Activated CD4-positive, alpha-beta T cell treated with anti-CD3 and anti-CD28 coated beads, Interleukin-10, Interleukin-2, amounts not matched to agents 100 ng/mL and 50 ng/mL, durations not matched to agents 16 hours and 8 hours (primary cell): ENCODE measurements at places on chromosomes 5 and 9.

DNA sequence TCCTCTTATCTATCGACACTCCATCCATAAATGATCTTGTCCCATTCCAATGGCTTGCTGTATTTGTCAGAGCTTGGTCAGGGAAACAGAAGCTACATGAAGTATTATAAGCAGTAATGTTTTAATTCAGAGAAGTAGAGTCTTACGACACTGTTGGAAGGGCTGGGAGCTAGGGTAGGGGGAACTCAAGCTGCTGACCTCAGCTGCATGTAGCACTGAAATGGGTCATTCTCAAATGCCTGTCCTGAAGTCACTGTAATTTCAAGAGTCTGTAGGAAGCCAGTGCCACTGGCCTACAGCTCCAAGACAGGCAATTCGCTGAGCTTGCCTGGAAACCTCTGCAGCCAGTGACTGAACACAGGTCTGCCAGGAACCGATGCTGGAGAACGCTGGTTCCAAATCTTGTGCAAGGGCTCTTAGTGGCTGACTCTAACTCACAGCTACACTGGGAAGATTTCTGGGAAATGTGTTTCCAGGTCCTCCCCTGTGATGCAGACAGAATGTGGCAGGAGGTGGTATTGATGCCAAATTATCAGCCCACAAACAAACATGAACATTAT, 532.4 kb downstream of the CCDC171 start:
- DNase-seq, result no peak

- no peak for DNase-seq
Observed at GRCh38 chr9:127178686-127179632, 56.5 kb upstream of the ANGPTL2 start.

DNA sequence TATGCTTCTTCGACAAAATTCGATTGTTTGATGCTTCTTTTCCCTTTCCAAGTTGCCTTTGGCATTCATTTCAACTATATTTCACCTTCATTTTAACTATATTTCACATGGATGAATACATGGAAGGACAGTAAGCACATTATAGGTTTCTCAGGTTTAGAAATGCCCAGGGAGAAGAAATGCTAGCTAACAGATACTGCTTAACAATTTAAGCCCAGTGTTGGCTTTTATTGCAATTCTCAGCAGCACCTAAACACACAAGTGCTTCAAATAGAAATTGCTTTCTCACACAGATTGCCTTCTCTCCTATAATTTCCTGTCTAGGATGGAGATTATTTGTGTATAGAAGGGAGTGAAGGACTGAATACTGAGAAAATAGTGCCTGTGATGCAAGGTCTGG, 30.2 kb upstream of the SMC5 start:
- DNase-seq, result no peak

DNA sequence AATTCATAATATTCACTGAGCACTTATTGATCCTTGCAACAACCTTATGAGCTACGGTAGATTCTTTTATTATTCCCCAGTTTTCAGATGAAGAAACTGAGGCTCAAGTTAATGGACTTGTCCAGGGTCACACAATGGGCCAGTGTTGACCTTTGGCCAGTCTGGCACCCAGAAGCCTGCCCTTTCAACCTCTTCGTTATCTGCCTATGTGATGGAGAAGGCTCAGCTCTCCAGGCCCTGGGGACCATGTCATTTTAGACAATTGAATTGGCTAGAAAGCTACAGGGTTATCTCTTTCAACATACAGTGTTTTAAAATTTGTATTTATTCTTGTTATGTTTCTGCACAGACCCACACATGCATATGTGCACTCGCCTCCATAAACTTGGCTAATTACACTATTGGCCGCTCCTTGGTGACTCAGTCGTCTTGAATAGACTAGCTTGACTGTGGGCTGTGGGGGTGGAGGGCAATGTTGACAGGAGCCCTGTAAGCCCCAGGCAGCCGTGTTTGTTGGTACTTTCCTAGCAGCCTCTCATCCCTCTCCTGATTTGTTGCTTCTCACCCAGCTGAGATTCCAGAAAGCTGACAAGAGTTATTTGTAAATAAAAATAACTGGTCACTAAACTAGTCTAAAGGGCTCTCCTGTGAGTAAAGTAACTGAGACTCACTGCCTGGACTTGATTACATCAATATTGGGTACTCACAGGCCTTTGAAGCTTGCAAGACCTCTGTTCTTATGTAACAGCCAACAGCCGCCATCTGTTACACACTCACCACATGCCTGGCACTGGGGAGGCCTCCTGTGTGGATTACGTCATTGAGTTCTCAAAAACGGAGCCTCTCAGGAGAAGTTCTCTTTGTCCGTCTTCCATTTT, 8.5 kb upstream of the ANGPTL2 start:
- no peak for DNase-seq

GRCh38 chr9:27022920-27023319, 17.4 kb upstream of the LRRC19 start:
- no peak for DNase-seq

GRCh38 chr5:150149618-150150017, 6.0 kb downstream of the PDGFRB start:
- DNase-seq, result no peak

DNA sequence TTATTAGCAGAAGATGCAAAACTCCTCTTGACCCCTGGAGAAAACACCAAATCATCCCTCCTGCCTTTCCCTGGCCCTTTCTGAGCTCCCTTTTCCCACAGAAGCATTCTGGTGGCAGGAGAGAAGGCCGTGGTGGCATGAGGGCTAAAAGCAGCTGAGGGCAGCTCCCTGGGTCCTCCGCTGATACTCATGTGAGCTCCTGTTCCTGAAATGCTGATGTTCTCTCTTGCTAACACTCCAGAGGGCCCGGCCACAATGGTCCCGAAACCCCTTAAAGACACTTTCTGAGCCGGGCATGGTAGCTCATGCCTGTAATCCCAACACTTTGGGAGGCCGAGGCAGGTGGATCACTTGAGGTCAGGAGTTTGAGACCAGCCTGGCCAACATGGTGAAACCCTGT, 183.1 kb downstream of the HSPA4 start:
- DNase-seq, result no peak

GRCh38 chr5:157295247-157295646, 29.3 kb downstream of the CYFIP2 start:
- no peak for DNase-seq

- peak; percentile 7 for DNase-seq
Observed at GRCh38 chr5:89005990-89006389, 123.0 kb upstream of the MEF2C start.

DNA sequence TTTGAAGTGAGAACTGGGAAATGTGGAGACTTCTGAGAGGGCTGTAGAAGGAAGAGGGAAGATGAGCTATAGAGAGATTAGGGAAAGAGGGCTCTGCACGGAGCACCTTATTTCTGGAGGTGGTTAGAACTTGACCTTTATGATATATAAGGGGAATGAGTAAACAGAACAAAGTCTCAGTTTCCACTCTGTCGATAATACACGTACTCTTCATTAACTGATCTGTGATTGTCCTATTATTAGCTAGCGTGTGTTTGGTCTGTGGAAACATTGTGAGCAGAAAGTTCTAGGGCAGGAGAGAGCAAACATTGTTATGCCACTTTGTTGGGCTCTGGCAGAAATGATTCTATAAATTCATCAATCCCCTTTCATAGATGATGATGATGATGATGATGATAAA, 118.5 kb downstream of the UGCG start:
- DNase-seq, result no peak

GRCh38 chr5:31674371-31674951, 35.5 kb downstream of the PDZD2 start:
- no peak for DNase-seq

DNA sequence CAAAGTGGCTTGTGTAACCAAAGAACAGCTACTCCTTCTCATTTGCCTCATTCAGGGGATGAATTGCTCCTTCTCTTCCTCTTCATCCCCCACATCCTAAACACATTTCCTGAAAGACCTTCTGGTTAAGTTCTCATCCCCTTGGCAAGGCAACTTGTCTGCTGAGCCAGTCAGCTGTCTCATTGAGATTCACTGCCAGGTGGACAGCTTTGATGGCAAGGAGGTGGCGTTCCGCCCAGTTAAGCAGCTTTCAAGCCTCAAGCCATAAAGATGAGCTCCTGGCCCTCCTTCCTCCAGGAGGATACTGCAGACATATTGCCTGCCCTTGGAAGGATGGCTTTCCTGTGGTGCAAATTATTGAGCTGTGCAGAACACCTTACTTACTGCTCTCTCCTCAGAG, 448.6 kb upstream of the MPDZ start:
- DNase-seq, result no peak

- no peak for DNase-seq
Observed at GRCh38 chr9:133710661-133711427, 27.3 kb downstream of the SARDH start.

- no peak for DNase-seq
Observed at GRCh38 chr9:81492710-81493447, 196.5 kb downstream of the TLE1 start.

- DNase-seq, result no peak
Observed at GRCh38 chr5:151271336-151271735, 18.4 kb downstream of the GM2A start.

DNA sequence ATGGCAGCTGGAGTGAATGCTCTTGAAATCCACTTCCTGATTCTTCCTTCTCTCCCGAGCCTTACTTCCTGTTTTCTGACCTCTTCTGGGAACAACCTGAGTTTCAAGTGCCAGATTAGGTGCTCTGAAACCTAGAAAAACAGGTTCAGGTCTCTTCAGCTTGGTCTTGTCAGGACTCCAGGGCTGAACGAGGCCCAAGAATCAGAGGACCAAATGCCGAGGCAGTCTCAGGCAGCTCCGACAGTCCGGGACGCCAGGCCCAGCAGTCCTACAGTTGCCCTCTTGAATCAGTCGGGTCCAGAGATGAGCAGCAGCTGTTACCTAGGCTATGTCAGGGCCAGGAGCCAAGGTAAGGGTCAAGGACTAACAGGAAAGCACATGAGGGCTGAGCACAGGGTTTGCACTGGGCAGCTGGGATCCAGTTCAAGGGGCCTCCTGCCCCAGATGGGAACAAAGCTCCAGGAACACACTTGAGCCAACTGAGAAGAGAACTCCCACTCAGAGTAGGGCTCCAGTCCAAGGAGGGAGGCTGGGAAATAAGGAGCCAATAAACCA, 38.3 kb upstream of the ADRA1B start:
- no peak for DNase-seq

DNA sequence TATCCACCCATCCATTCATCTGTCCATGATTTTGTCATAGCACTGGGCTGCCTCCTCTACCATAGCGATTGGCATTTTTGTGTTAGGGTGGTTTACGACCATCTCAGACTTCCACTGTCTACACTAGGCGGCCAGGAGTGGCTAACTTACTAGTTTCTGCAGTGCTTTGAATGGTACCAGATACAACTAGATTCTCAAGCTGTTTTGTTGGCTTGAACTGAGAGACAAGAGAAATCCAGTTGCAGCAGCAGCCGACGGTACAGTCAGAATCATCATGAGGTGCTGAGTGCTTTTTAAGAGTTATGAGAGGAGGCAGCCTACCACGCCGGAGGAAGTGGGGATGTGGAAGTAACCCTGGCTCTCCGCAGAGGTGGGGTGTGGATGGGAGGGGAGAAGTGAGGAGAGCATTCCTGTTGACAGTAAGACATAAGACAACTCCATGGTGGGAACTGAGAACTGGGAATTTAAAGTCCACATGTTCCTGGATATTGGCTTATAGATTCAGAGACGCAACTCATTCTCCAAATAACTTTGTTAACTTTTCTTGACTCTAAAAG, 27.9 kb downstream of the COL5A1 start:
- no peak for DNase-seq

DNA sequence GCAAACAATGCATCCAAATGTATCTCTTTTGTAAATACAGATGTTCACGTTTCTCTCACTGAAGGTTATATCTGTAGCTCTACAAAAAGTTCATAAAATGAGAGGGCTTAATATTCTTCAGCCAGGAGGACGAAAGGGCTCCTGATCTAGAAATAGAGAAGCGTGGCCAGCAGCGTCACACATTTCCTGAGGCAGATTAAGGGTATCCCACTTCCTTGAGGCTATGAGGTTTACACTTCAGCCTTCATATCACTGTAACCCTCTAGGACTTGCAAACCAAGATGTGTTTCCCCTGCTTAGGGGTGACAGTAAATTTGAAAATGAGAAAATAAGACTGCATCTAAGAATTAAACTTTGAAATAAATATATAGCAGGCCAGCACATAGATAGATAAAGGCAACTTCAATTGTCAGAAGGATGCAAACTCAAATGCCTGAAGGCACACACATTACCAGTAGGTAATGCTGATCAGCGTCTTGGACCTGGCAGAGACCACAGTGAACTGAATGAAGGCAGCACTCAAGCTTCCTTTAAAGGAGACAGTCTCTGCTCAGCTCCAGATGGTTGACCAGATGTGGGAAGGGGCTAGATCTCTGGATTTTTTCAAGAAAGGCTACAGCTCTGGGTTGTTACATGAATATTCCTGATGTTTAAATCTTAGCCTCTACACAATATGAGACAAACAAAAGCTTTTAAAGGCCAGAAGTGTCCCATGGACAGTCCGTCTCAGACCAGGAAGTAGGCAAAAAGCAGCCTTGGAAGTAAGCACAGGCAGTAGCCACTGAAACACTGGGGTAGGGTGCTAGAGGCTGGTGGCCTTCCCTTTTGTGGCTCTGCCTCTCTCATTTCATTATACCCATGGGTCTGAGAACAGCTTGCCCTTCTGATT, 197.7 kb downstream of the MCTP1 start:
- no peak for DNase-seq

- no peak for DNase-seq
Observed at GRCh38 chr5:72465601-72466563, 41.3 kb downstream of the ZNF366 start.

DNA sequence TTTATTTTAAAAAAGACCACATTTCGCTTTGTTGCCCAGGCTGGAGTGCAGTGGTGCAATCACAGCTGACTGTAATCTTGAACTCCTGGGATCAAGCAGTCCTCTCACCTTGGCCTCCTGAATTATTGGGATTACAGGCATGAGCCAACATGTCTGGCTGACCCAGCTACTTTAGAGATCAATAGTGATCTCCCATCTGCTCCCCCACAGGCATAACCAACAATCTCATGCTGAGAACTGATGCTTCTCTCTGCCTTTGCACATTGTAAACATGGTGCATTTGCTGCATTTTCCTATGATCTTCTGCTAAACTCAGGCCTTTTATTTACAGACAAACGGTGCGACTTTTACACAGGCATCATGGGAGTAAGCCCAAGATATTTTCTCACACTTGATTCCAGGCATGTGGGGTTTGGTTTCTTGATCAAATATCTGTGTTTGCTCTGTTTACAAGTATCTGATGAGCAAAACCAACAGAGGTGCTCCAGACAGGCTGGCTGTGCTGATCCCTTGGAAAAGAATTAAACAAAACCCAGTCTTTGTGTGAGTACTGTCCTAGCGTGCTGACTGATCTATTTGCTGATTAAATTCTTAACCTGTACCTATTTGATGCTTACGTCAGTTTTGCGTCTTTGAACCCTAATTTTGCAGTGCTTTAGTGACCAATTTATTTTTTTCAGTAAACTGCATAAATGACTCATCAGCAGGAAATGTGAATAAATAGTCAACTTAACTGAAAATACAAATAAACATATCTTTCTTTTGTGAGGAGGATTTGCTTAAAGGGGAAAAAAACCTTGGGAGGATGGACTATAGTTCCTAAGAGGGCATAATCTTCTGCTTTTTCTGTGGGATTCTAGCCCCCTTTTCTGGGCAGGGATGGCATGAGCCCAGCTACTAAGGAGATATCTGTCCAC, 191.7 kb upstream of the NR3C1 start:
- peak; percentile 71 for DNase-seq

GRCh38 chr5:32413466-32414263, 30.9 kb downstream of the ZFR start:
- no peak for DNase-seq
